Upper lobe of right lung (tissue), 1 donor: ENCODE measurements at places on chromosomes 1 and 21. TPM values are rescaled to one million over a fixed set of nuclear protein-coding genes. Genes with fewer than 3 reads are reported as not detected.

Gene KLHDC9
- total RNA-seq = 3.2 TPM

Gene ADARB1
- total RNA-seq = 73.6 TPM

Gene AK5
- total RNA-seq = not detected

Gene SLC30A2
- total RNA-seq = not detected

Gene TSPEAR
- total RNA-seq = 0.23 TPM

Gene BTF3L4
- total RNA-seq = 34.2 TPM

Gene CGN
- 62.5 TPM for total RNA-seq

Gene JMJD4
- total RNA-seq = 15.1 TPM

Gene ERICH3
- not detected for total RNA-seq

Gene RASAL2
- total RNA-seq = 39.4 TPM

Gene RNF2
- 15.9 TPM for total RNA-seq

Gene KCNJ15
- 80.1 TPM for total RNA-seq

Gene ATXN7L2
- total RNA-seq = 4.6 TPM

Gene TMPRSS15
- not detected for total RNA-seq

Gene HTR1D
- 0.93 TPM for total RNA-seq

Gene FGR
- 149 TPM for total RNA-seq

Gene C1orf210
- total RNA-seq = 18.9 TPM

Gene VCAM1
- total RNA-seq = 8.1 TPM

Gene S100A5
- total RNA-seq = not detected

Gene TFF3
- total RNA-seq = 19.6 TPM

Gene ELOA
- total RNA-seq = 66.2 TPM

Gene CD1E
- 3.8 TPM for total RNA-seq

Gene CASQ2
- total RNA-seq = 1.3 TPM

Gene CADM3
- total RNA-seq = 1.7 TPM

Gene SEMA4A
- 30.7 TPM for total RNA-seq

Gene GUCA2A
- total RNA-seq = not detected

Gene OR2L2
- 0.14 TPM for total RNA-seq

Gene GLMN
- 5.8 TPM for total RNA-seq

Gene NIPAL3
- 37.8 TPM for total RNA-seq
